Activated CD4-positive, CD25-positive, alpha-beta regulatory T cell (primary cell): ENCODE measurements at places on chromosomes 1 and 21.

GRCh38 chr1:58443986-58444868, 102.3 kb downstream of the OMA1 start:
- no peak for DNase-seq

GRCh38 chr1:37922767-37923550, 23.9 kb downstream of the INPP5B start:
- DNase-seq, result no peak

DNA sequence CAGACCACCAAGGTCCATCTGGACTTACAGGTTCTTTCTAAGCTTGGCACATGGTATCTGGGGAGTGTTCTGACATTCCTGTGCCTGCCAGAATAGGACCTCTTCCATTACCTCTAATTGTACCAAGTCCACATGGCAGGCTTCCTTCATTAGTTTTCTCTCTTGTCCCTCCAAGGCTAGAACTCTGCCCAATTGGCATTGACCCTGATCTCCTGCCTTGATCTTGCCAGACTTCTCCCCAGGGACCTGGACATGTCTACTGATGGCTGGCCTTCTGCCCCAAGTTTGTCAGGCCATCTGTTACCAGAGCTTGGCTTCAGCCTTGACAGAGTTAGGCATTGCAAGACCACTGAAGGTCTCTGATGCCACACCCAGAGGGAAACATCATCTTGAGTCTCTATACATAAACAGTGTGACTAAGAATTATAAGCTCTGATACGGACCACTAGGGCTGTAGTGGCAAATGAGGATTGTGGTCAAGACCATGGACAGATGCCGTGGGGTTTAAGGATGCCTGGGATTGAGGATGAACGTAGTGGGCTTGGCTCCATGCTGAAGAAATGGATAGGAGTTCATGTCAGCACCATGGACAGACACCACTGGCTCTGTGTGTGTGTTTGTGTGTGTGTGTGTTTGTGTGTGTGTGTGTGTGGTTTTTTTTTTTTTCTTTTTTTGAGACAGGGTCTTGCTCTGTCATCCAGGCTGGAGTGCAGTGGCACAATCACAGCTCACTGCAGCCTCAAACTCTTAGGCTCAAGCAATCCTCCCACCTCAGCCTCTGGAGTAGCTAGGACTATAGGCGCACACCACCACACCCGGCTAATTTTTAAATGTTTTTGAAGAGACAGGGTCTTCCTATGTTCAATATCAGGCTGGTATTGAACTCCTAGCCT, 19.5 kb upstream of the PSMB2 start:
- no peak for DNase-seq

DNA sequence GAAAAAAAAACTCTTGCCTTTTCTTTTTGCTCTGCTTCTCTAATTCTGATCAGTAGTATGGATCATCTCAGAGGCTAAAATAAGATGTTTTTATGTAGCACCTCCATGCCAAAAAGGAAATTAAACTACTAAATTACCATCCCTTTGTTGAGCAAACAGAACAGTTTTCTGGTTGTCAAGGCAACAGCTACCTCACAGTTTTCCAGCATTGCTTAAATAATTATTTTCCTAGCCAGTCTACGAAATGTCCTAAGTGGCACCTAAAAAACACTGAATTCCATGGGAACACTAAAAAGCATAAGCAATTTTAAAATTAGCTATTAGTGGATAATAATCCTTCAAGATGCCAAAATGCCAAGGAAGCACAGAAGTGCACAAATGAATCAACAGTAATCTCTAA, 61.7 kb downstream of the ARID4B start:
- no peak for DNase-seq

DNA sequence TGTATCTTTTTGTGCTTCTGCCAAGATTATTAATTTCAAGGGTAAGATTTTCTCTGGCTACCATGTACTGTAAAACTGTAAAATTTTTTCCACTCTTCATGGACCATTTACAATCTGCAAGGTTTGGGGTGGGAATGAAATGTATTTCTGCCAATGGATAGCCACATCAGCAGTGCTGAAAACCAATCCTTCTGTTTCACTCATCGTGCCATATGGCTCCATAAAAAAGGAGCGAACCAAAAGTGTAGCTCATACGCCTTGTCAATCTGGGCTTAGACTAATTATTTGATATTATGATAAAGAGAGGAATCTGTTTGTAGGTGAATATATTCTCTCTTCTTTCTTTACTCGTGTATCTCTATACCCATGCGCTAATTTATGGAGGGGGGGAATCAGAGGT, 3.0 kb upstream of the SLC44A5 start:
- no peak for DNase-seq

- no peak for DNase-seq
Observed at GRCh38 chr1:205593967-205594366, 37.8 kb downstream of the ELK4 start.

DNA sequence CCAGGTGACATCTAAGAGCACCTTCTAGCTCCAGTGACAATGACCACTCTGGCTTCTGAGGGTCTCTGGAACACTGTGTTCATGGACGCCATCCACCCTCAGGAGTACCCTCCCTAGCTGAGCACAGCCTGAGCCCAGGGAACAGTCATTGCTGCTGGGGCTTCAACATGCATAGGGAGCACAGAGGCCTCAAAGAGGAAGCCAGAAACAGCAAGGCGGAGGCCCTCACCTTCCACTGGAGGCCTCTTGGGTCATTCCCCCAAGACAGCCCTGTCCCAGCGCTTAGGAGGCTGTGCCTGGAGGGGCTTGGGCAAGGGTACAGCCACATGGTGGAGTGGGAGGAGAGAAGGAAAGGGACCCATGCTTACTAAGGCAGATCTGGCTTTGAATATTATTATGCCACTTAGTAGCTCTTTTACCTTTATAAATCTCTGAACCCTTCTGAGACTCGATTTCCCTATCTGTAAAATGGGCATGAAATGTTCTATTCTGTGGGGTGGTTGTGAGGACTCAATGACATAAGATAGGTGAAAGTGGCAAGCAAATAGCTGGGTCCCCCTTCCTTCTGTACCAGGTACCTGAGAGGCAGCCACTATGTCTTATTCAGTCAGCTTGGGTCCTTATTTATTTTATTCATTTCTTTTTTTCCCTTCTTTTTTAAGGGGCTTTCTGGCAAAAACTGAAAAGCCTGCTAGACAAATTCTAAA, 32.8 kb downstream of the PTAFR start:
- DNase-seq, result no peak

DNA sequence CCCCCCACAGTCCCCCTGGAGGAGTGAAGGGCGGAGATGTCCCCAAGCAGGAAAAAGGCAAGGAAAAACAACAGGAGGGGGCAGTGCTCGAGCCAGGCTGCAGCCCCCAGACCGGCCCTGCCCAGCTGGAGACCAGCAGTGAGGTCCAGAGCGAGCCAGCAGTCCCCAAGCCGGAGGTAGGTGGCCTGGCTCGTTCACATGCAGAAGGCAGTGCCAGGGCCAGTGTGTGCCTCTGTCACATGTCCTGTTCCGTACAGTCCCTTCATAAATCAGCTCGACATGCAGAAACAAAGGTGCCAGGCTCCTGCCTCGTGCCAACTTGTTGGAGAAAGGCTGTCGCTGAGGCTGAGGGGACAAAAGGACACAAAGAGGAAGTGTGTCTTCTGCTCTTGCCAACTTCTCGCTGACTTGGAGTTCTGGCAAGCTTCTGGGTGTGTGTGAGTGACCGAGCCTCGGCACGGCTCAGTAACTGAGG, 24.1 kb upstream of the MPZL1 start:
- DNase-seq, result no peak

DNA sequence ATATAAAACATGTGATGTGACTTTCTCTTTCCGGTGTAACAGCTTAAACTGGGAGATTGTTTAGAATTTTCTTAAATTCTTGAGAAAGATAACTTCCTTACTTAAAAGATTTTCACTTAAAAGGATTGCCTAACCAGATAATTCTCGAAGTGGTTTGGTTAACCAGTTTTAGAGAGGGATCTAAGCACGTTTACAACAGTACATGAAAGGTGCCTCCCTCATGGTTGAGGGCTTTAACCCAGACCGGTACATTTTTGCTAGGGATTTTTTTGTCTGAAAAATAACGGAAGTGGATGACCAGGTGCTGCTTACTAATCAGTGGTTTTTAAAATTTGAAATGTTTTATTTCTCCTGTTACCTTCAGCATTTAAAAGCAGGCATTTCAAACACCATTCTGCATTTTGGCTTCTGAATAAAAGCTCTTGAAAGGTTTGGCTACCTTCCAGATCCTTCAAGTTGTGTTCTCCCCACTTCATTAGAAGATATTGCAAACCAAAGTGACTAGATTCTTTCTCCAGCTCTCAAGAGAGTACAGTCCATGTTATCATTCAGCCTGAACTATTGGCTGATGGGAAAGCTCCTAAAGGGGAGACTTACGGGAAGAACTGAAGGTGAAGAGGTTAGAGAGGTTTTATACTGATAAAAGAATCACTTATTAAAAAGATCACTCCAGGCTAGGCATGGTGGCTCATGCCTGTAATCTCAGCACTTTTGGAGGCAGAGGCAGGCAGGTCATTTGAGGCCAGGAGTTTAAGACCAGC, 12.8 kb downstream of the S100PBP start:
- DNase-seq, result no peak

DNA sequence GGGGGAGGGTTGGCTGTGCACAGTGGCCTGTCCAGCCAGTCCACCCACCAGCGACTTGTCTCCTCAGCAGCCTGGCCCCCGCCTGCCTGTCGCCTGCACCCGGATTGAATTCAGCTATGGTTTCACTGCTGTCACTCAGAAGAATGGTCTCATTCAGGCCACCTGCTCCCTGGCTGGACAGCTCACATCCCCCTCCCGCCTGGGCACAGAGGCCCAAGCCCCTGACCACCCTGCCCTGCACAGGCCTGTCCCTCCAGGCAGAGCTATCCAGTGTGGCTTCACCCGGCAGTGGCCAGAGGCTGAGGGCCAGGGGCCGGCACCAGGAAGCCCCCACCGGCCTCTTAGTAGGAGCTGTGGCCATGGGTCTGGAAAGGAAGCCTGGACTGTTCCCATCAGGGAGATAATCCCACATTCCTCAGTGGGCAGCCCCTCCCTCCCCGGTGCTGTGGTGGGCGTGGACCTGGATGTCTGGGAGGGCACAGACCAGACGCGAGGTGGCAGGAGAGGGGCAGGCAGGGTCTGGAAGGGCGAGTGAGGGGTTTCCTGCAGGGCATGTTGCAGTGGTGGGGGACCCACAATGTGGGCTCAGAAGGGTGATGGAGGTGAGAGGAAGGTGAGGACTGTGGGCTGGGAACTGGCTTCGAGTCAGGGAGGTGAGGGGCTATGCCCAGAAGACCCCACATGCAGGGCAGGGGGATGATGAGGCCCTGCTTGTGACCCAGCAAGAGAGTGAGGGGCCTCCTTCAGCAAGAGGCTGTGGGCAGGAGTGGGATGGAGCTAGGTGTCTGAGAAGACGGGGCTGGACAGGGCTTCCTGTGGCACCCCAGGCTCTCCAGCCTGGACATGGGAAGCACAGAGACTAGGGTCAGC, 30.4 kb downstream of the WNT9A start:
- DNase-seq, result no peak

DNA sequence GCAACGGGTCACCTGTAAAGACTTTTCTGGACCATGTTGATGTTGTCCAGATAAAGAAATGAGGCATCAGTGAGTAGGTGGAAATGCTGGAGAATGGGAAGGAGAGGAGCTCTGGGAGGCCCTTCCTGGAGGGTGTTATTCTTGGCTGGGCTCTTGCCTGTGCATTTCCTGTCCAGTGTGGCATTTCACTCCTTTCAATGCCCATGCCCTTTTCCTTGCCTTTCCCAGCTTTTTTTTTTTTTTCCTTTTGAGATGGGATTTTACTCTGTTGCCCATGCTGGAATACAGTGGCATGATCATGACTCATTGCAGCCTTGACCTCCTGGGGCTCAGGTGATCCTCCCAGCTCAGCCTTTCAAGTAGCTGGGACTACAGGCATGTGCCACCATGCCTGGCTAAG, 11.8 kb downstream of the NOS1AP start:
- DNase-seq, result no peak

DNA sequence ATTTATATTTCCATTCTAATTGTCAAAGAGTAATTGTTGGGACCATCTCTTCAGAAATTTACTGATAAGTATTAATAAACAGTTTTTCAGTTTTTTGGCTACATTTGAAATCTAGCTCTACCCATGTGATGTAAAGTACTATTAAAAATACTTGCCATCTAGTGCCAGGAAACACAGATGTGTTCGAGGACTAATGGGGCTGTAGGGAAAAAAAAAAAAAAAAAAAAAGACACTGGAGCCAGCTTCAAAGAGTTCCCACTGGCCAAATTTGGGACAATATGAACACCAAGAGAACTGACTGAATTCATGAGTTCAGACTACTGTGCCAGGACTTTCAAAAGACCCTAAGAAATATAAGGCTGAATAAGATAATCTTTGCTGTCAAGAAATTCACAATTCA, 65.2 kb upstream of the GFI1 start:
- DNase-seq, result no peak

DNA sequence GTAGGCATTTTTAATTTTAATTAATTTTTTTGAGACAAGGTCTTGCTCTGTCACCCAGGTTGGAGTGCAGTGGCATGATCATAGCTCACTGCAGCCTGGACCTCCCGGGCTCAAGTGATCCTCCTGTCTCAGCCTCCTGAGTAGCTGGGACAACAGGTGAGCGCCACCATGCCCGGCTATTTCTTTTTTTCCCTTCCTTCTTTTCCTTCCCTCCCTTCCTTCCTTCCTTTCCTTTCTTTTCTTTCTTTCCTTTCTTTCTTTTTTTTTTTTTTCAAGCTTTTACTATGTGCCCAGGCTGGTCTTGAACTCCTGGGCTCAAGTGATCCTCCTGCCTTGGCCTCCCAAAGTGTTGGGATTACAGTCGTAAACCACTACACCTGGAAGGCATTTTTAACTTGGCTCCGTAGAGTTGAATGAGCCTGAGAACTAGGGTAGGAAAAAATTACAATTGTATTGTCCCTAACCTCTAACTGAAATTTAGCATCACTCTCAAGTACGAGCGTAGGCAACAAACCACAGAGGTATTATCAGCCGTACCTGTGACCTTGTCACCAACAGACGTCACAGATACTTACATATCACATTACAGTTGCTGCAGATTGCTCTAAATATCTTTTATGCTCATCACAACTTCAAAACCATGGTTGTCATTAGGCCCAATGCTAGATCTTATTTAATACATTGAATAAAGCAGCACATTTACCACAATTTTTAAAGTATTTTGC, 8.0 kb downstream of the RUNX3 start:
- DNase-seq, result no peak

DNA sequence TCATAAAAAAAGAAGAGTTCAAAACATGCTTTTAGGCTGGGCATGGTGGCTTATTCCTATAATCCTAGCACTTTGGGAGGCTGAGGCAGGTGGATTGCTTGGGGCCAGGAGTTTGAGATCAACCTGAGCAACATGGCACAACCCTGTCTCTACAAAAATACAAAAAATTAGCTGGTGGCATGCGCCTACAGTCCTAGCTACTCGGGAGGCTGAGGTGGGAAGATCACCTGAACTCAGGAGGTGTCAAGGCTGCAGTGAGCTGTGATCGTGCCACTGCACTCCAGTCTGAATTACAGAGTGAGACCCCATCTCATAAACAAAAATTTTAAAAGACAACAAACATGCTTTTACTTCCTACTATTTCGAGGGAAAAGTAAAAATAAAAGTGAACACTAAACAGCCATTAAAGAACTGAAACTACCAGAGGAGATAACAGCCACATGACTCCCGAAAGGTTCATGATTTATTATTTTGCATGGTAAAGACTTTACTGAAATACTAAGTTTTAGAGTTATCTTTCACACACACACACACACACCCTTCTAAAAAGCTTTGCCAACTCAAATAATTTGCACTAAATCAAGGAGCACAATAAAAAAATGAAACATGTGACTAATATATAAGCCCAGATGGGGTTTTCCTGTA, 48.1 kb downstream of the USP1 start:
- no peak for DNase-seq

- DNase-seq, result no peak
Observed at GRCh38 chr1:106880226-106880625, 176.2 kb upstream of the PRMT6 start.

- no peak for DNase-seq
Observed at GRCh38 chr1:97562081-97562480, 358.8 kb downstream of the DPYD start.
